ENCODE measurements at places on chromosomes 5 and 9.

DNA sequence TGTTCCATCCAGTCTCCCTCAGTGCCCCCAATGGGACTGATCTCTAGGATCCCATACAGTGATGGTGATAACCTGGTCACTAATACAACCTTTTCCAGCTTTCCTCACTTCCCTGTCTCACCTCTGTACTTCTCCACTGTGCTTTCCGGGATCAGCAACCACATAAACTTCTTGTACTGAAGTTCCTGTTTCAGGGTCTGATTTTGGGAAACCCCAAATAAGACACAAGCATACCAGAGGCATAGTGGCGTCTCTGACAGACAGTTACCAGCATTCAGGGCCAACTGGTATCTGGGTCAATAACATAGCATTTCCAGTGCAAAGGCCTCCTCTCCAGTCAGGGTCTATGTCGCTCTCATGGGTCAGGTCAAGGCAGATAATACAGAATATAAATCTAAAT is 64.3 kb downstream of the GLDC start:
- no peak for DNase-seq

DNA sequence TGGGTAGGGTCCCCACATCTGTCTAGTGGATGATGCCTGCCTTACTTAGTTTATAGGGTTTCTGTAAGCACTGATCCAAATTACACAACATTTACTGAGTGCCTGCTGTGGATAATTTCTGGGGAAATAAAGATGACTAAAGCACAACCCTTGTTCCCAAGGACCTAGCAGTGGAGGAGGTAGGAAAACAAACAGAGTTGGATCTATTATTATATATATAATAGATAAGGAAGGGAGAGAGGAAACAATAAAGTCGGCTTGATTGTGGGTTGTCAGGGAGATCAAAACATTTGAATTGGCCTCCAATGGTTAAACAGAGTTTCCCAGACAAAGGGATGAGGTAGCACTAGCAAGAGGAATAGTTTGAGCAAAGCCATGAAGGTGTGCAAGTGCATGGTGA is 14.0 kb downstream of the IL33 start:
- no peak for DNase-seq

- no peak for DNase-seq
Observed at GRCh38 chr5:129098488-129099183, 4.1 kb downstream of the ISOC1 start.

- no peak for DNase-seq
Observed at GRCh38 chr5:168114444-168115017, 176.9 kb upstream of the WWC1 start.

- no peak for DNase-seq
Observed at GRCh38 chr9:124282442-124283227, 24.9 kb downstream of the NEK6 start.

GRCh38 chr9:114005371-114006154 is 72.5 kb downstream of the AMBP start:
- no peak for DNase-seq

DNA sequence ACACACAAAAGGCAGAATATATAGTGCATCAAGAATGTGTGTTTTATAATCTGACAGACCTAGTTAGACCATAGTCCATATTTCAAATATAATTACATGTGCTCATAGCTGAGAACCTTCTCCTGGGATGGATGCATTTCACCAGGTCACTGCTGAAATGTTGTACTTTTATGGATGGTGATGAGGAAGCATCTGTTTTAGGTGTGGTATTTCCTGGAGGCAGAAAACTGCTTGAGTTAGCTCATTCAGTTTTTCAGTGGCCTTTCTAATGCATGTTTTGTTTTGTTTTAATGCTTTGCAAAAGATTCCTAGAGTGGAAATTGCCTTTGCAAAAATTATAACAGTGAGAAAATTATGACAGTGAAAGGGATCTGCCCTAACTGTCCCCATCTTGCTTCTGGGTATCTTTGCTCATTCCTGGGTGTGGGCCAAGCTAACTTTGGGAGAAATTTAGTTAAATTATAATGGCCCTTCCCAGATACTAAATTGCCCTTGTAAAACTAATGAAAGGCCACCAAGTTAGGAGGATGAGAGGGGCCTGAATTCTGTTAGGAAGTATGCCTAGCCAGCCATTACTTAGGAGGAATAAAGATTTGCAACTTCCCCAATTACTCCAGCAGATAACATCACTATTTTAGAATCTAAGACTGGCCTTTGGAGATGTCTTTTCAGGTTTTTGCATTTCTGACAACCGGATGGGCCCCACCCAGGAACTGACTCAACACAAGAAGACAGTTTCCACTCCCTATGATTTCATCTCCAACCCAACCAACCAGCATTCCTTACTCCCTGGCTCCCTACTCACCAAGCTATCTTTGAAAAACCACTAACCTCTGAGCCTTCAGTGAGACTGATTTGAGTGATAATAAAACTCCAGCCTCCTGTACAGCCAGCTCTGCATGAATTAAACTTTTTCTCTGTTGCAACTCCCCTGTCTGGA is 7.0 kb upstream of the IL12B start:
- peak; percentile 47 for DNase-seq

DNA sequence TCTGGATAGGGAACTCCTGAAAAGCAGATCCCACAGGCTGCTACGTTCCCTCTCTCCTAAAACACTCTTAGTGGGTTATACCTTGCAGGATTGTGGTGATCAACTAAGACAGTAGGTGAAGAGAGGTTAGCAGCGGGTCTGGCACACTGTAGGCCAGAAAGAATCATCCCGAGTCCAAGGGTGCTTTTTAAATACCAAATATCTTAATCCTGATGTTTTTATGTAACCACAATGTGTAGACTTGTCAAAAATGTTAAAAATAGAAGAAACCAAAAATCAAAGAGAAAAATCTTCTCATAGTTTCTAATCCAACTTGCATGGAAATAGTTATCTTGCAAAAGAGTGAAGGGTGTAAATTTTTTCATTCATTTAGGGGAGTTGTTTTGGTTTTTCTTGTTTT is 52.3 kb upstream of the IFNK start:
- no peak for DNase-seq

DNA sequence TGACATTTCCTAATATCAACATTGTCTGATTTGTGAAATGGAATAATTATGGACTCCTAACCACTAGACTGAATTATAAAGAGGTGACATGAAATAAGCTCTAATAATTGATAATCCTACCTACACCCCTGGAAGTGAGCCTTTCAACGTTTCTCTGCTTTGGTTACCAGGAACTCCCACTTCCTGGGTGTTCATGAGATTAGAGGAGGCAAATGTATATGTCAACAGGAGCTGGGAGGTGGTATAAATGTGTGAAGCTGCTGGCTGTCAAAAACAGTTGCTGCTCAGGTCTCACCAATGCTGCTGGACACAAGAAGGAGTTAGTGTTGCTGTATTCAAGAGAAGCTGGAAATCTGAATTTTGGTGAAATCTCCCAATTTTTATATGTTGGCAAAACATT is 96.8 kb downstream of the CAMK4 start:
- no peak for DNase-seq

- no peak for DNase-seq
Observed at GRCh38 chr5:155368490-155368889, 354.9 kb downstream of the KIF4B start.

DNA sequence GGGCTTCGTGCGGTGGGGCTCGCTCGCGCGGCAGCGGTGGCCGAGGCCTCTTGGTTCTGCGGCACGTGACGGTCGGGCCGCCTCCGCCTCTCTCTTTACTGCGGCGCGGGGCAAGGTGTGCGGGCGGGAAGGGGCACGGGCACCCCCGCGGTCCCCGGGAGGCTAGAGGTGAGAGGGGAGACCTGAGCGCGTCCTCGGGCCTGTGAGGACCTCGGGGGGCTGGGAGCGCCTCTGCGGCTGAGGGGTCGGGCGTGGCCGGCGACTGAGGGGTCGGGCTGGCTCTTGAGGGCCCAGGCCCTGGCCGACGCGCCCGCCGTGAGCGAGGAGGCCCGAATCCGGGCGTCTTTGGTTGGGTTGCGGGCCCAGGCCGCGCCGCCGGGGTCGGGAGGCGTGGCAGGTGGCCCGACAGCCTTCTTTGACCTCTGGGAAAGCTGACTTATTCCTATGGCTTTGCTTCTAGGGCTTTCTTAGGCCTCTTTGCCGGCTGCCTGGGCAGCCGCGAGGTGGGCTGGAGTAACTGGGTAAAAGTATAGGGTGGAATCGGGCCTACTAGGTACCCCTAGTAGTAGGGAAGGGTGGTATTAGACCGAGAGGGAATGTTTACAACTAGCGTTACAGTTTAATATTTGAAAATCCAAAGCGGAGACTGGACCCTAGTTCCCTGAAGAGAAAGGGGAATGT is at the start of gene CANX:
Gene CANX, plus strand, starts transcription at position 33 of the 681 bp plus-strand sequence. CDS start 6,715 bp downstream, outside the sequence.
- no peak for DNase-seq

DNA sequence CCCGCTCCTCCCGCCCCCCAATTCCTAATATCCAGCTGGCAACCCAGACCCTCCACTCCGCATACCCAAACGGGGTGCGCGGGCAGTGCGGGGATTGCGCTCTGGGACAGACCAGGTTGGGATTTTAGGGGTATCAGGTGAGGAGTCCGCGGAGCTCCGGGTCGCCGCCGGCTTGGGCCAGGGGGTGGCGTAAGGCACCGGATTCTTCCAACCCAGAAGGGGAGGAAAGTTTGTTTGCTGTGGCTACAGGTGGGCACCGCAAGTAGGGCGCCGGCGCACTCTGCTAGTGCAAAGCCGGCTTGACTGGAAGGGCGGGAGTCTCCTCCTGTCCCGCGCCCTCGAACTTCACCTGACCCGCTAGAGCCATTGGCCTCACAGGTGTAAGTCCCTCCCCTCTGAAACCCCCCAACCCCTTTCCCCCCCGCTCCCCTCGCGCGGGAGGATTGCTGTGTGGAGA is 709 bp downstream of the IQGAP2 start:
- no peak for DNase-seq

- DNase-seq, result no peak
Observed at GRCh38 chr5:125106271-125106670, 359.8 kb upstream of the ZNF608 start.

GRCh38 chr5:132781029-132781428 is 4.0 kb upstream of the SEPTIN8 start:
- no peak for DNase-seq

GRCh38 chr5:150144879-150145278 is 10.8 kb downstream of the PDGFRB start:
- DNase-seq, result no peak

GRCh38 chr5:59000211-59000610 is 417.3 kb downstream of the RAB3C start:
- DNase-seq, result no peak

DNA sequence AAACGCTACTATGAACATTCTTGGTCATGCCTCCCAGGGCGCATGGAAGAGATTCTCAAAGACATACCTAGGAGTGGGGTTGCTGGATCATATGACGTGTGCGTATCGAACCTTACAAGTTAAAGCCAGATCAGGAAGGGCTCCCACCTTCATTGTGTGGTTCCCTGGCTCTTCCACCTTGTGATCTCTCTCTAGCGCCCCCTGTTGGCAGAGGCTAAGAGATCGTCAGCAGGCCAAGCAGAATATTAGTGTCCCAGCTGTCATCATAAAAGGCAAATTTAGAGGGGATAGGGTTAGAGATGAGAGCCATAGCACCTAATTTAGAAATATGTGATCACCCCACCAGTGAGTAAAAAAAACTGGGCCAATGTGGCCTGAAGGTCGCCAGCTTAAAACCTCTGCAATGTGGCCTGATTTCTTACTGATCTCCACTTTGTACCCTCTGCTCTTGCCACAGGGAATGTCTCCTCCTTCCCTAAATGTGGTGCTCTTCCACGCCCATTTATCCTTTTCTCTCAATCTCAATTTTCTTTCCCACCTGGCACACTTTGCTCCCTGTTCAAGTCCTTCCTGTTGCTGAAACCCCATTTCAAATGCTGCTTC is 91.7 kb upstream of the SHB start:
- no peak for DNase-seq

GRCh38 chr5:83846624-83847350 is 126.1 kb upstream of the HAPLN1 start:
- DNase-seq, result no peak

DNA sequence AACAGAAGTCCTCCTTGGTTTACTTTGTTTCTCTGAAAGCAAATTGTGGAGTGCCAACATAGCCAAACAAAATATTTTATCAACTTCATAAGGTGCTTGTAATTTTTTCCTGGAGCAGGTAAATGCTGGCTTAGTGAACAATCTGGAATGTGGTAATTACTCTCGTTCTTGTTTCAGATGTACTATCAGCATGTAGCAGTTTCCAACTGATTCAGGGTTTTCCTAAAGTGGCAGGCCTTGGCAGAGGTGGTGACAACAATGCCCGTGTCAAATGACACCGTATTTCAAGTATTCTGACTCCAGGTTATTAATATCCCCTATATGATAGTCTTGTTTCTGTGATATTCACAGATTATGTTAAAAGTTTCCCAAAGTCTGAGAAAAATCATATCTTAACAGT is 1.2 kb downstream of the C9orf72 start:
- DNase-seq, result no peak

DNA sequence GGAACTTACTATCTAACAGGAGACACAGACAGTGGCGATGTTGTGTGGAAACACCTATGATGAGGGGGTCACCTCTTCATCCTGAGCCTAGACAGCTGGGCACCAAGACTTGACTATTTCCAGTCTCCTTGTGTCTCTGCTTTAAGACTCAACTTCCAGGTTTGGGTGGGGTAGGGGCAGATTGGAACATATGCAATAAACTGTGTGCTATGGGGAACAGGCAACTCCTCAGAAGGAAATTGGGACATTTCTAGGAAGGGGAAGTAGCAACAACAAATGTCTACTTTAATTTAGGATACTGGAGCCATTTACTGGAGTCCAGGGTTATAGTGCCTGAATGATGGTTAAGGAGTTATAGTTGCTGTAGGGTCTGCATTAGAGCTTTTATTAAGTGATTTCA is 57.3 kb downstream of the FGF18 start:
- no peak for DNase-seq

DNA sequence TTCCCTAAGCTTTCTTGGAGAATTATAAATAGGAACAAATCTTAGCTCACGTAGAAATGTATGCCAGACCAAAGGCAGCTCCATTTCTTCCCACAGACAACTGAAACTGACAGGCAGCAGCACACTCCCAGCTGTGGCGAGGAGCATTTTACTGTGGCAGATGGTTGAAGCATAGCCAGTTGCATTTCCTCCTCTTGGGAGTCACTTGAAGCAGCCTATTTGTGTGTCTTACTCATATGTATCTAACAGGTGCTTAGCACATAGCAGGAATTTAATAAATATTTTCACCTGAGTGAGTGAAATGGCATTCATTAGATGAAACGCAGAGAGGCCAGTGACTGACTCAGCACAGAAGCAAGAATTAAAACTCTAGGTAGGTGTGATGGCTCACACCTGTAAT is 12.3 kb upstream of the MTMR12 start:
- DNase-seq, result no peak

- DNase-seq, result no peak
Observed at GRCh38 chr5:110873773-110874437, 135.1 kb downstream of the SLC25A46 start.

DNA sequence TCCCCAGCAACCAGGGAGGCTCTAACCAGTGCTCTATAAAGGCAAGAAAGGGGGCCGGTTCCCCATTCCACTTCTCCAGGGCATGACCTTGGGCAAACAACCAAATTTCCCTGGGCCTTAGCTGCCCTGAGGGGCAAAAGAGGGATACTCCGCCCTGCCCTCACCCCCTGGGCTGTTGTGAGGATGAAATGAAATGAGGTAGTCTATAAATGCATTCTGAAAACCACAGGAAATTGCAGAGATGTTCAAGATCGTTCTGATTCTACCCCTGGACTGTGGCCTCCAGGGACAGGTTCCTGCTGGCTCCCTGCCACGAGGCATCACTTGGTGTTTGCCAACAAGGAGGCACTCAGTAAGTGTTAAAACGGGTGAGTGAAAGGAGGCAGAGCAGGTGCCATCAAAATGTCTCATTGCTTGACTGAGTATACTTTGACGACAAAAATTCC is 5.7 kb downstream of the RAPGEF1 start:
- no peak for DNase-seq

- no peak for DNase-seq
Observed at GRCh38 chr9:84490206-84490841, 149.8 kb upstream of the SLC28A3 start.

GRCh38 chr5:177336112-177336511 is 15.4 kb downstream of the LMAN2 start:
- no peak for DNase-seq

All from BJ (cell line).